ENCODE measurements at places on chromosomes 4 and X. TPM values are rescaled to one million over a fixed set of nuclear protein-coding genes. Genes with fewer than 3 reads are reported as not detected.
A peak's percentile ranks its signal among the peaks of the same experiment; 100 is the strongest.

Gene TAF7L
- total RNA-seq, result 0.18 TPM

Gene RAB33A
- 1.9 TPM for total RNA-seq

Gene HEPH
- total RNA-seq, result 15.7 TPM

DNA sequence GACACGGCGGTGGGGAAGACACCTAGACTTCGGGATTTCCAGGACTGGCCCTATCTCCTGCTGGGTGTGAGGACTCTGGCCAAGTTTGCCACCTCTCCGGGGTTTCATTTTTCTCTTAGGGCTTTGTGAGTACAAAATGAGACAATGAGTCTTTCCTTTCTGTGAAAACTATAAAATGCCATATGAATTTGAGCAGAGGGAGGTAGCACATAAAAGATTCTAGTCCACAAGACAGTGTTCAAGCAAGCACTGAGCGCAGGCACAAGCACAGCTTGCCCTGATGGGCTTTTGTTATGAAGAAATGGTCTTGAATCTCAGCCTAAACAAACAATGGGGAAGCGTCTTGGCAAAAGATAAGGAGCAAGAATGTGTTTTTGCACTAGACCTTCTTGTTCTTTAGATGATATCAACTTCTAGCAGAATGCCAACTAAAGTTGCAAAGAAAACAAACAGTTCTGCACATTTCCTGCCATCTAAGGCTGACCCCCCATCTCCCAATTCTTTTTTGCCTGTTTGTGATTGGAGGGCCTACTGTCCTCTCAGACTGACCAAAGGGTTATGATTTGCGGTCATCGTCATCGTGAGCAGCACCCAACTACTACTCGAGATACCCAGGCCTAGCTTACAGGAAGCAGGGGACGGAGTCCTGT lies 73.0 kb upstream of the ZNF518B start:
- no peak for DNase-seq

DNA sequence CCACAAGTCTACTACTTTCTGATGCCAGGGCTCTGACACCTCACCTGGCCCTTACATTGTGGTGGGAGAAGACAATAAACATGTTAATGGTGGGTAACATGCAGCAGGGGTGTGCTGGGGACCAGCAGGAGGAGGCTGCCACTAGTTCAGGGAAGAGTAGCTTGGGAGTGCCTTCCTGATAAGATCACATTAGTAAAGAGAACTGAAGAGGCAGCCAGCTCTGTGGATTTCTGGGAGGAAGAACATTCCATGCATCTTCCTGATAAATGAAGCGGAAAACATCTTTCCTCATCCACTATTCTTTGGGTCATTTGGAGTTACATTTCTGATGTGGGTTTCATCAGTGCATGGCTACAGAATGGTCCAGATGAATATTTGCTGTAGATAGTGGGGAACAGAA lies 9.0 kb downstream of the RNF150 start:
- DNase-seq, result no peak

Gene ABCG2
- 6.3 TPM for total RNA-seq

DNA sequence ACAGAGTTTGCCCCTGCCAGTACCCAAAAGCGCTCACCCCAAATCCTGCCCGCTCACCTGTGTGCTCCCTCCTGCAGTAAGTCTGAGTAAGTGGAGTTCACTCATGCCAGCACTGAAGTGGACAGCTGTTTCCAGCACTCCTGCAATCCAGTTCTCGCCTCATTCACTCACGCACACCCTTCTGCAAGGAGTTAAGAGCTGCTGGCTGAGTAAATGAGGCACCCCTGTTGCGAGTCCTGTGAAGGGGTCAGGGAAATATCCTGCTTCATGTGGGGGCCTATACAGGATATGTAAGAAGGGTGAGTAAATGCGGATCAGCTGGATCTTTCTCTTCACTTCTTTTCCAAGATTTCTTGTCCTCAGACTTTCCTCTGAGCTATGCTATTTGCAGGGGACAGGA lies 23.5 kb downstream of the CXCL8 start:
- no peak for DNase-seq

Gene NXF2B
- total RNA-seq, result not detected

GRCh38 chr4:15479089-15479912 lies 9.6 kb downstream of the CC2D2A start:
- peak; percentile 65 for DNase-seq

DNA sequence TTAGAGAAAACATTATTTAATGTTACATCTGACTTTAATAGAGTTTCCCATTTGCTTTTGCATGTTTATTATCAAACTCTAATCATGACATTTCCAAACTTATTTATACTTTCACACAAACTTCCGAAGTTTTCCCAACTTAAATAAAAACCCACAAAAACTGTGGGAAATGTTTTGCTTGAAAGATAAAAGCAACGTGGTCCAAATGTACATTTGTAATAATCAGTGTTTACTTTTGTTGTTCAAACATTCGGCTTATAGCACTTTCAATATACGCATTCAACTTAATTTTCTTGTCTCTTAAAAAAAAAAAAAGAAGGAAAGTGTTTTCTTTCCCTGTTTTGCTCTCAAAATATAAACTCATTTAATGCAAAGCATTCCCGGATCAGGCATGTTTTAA lies 51.0 kb downstream of the STX18 start:
- DNase-seq, result no peak

- DNase-seq, result no peak
These were observed at the start of gene C4orf17 for GRCh38 chr4:99510721-99511120. Gene C4orf17, plus strand, starts transcription at chr4:99511021. Its CDS starts 2,061 bp downstream, at chr4:99513082.

Gene CTAG1A
- not detected for total RNA-seq

Gene PORCN
- total RNA-seq, result 12.7 TPM

GRCh38 chr4:9987749-9988362 lies 33.4 kb downstream of the SLC2A9 start:
- DNase-seq, result peak; percentile 27

Gene UBA6
- 64.6 TPM for total RNA-seq

DNA sequence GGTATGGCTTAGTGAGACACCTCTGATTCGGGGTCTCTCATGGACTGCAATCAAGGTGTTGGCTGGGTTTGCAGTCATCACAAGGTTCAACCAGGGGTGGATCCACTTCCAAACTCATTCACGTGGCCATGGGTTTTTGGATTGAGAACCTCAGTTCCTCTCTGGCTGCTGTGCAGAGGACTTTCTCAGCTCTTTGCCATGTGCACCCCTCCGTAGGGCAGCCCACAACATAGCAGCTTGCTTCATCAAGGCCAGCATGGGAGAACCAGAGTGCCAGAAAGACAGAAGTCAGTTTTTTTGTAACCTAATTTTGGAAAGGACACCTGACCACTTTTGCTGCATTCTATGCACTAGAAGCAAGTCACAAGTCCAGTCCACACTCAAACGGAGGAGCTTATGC lies 154.9 kb downstream of the PJA1 start:
- peak; percentile 10 for DNase-seq

Gene RRH
- 0.34 TPM for total RNA-seq

GRCh38 chr4:156390599-156391324 lies 437.1 kb upstream of the CTSO start:
- DNase-seq, result no peak

Gene MAP9
- 12.3 TPM for total RNA-seq

DNA sequence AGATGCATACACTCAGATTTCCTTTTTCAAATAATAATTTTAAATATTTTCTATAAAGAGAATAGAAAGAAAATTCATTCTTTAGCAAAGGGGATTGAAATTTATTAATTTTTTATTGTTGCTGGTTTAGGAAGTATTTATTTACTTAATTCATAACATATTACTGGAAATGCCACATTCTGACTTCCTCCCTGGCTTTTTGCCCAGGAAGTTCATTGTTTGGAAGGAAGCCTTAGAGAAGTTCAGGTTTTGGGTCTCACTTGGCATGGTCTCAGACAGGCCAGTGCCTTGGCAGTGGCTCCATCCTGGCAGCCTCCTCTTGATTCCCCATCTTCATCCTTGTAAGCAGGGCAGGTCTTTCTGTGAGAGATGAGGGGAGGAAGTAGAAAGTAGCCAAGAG lies 50.5 kb downstream of the IL15 start:
- DNase-seq, result peak; percentile 61

Gene NUDT11
- total RNA-seq, result 1.2 TPM

GRCh38 chr4:15005474-15006115 lies 3.3 kb downstream of the CPEB2 start:
- no peak for DNase-seq

GRCh38 chr4:10437735-10438134 lies 19.5 kb downstream of the ZNF518B start:
- no peak for DNase-seq

DNA sequence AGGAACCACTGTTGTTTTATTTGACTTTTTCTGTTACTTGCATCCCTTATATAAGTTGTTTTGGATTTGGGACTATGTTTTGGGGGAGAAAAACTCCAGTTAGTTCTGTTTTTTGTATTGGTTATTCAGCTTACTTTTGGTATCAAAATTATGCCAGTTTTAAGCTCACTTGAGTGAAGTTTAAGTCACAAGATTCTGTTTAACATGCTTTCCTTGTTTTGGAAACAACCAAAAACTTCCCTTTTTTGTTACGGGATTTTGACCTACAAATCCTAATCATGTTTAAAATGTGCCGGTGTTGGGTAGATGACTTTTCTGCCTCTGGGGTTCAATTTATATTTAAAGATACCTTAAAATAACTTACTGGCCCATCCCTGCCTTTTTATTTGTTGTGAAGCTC lies 36.0 kb downstream of the CCNI start:
- DNase-seq, result no peak

DNA sequence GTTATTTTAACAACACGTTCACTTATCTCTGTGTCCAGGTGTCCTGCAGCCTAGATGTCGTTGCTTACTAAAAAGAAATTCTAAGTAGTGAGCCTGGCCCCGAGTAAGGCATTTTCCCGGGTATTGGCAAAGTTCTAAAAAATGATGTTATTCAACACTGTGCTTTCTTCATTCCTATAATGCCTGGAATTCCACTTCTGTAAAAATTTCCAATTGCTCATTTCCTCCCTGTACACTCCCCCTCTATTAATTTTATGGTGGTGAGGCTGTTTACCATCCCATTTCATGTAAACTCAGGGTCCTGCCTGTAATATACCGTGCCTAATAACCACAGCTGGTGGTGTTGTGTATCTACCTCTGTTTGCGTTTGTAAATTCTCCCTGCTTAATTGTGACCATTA lies 14.2 kb downstream of the BST1 start:
- DNase-seq, result no peak

DNA sequence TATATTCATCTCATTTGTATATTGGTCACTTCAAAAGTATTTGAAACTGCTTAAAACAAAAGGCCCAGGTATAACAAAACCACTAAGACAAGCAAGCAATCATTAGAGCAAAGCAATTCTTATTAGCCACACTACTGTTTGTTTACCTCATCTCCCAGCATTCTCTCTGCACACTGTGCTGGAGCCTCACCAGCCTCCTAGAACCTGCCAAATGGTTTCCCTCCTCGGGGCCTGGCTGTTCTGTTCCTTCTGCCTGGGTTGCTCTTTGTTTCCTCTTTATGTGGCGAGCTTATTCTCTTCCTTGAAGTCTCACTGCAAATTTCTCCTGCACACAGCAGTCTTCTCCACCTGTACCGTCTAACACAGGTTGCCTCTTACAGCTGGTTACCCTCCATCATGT lies 67.5 kb upstream of the MND1 start:
- no peak for DNase-seq

Gene TXLNG
- total RNA-seq, result 16.8 TPM

- no peak for DNase-seq
These were observed 21.4 kb upstream of the SLC10A6 start for GRCh38 chr4:86870442-86871069.

Gene GYG2
- total RNA-seq, result 4.9 TPM

DNA sequence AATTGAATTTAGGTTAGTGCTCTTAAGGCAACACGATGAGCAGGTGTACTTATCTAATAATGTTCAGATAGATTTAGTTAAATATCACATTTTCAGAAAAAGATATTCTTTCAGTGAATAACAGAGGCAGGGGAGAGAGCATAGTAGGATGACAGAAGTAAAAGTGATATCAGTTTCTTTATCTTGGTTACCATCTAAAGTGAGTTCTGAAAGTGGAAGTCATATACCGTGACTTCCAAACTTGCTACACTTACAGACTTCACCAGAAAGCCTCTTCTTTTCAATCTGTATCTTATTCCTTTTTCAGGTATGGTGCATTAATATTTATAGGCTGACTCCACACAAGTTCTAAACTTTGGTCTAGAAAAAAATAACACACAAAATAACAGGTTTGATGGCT lies 124.9 kb downstream of the POU4F2 start:
- DNase-seq, result no peak

DNA sequence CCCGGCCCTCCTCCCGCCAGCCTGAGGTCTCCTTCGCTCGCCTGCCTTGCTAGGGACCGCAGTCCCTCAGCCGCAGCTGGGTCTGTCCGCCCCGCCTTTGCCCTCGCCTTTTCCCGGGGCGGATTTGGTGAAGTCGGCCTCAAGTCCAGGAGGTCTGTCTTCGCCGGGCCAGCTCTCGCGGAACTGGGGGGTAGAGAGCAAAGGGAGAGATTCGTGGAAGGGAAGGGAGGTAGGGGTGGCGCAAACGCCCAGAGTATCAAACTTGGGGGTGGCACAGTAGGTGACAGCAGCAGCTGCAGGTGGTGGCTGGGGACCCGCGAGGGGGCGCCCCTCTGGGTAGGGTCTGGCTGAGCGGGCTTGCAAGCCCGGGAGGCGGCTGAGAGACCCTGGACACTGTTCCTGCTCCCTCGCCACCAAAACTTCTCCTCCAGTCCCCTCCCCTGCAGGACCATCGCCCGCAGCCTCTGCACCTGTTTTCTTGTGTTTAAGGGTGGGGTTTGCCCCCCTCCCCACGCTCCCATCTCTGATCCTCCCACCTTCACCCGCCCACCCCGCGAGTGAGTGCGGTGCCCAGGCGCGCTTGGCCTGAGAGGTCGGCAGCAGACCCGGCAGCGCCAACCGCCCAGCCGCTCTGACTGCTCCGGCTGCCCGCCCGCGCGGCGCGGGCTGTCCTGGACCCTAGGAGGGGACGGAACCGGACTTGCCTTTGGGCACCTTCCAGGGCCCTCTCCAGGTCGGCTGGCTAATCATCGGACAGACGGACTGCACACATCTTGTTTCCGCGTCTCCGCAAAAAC lies at the start of gene NPY2R:
TSS of gene NPY2R (plus strand) at position 379 of the 797 bp plus-strand sequence. CDS start 5,304 bp downstream, outside the sequence.
- DNase-seq, result no peak

GRCh38 chr4:132132433-132132832 lies 1016.7 kb upstream of the PCDH10 start:
- no peak for DNase-seq

GRCh38 chr4:47493238-47494123 lies 8.4 kb downstream of the ATP10D start:
- no peak for DNase-seq

DNA sequence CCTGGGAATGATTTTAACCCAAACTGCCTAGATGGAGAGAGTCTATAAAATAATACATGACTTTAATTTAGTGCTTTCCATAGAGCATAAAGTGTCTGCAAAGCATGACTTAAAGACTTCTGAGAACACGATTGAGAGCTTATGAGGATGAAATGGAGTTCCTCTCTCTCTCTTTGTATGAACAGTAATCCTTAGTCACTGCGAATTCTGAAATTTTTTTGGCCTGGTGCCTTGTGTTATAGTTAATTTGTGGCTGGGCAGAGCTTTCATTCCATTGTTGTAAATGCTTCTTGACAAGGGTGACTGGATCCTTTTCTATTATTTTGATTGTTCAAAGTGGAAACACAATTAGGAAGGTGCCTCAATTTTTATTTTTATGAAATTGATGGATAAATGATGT lies 179.5 kb downstream of the CEP135 start:
- DNase-seq, result no peak

All from ureter (tissue), 1 donor.